ENCODE measurements at places on chromosomes 3 and 15.

GRCh38 chr15:100241572-100242482 lies 99.9 kb downstream of the ADAMTS17 start:
- no peak for DNase-seq

GRCh38 chr15:36334059-36334458 lies 245.4 kb upstream of the CDIN1 start:
- no peak for DNase-seq

GRCh38 chr3:31041161-31041978 lies 146.9 kb upstream of the GADL1 start:
- DNase-seq, result no peak

DNA sequence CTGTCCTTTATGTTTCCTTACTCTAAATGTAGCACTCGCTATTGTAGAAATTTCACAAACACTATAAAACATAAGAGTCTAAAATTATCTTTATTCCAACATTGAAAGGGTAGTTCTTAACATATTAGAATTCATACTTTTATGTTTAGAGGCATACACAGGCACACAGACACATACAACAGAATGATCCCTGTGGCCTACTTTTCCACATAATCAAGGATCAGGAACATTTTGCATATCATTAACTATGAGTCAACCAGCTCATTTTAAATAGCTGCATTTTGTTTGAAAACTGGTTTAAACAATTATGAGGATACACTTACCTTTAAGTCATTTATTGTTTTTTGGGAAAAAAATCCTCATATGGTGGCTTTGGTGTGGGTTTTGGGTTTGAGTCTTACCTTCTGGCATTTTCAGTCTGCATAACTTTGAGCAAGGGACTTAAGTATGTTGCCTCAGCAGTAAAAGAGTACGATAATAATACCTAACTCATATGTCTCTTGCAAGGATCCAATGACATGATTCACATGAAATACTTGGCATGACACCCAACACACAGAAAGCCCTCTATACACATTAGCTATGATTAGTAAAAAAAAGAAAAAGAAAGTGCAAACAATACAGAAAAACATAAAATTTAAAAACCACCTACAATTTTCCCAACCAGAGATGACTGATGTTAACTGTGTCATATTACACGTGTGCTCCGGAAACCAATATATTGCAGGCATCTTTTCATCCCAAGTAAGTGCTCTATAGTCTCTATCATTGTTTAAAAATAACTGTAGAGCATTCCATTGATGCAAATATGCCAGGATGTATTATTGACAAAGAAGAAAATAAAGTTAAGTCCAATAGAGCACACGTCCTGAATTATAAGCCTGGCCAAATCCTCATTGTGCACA lies 213.1 kb upstream of the ADAMTS9 start:
- DNase-seq, result no peak

- no peak for DNase-seq
Observed at GRCh38 chr3:177429771-177430170, 232.5 kb upstream of the TBL1XR1 start.

DNA sequence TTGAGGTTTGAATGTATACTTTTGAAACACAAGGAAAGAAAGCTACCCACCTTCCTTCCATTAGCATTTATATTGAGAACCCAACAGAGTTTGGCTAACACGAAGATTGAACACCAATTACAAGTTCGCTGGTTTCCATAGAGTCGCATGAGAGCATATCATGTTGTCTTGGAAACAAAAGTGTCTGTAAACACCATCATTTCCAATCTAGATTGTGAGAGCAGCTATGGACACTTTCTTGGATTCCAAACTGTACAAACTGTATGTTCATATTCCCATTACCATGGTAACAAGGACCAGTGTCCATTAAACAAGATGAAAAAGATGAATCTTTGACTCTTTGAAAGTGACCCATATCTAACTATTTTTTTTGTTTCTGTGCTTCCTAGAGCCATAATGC lies 529.9 kb upstream of the ROBO1 start:
- no peak for DNase-seq

DNA sequence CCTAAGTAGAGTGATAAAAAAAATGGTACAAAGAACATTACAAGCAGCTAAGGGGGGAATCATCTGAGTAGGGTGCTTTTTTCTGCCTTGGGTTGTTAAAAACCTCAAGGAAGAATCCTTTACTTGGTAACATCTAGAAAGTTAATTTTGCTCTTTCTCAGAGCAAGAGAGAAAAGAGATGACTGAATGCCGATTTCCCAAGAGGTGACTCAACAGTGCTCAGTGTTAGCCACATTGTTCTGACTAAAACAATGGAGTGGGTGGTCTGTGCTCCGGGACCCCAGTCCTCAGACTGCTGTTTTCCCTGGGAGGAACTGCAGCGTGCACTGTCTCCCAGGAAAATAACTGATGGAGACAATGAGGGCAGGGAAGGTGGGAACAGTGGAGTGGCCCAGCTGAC lies 41.1 kb upstream of the RASGRP1 start:
- no peak for DNase-seq
